Stimulated activated CD4-positive, alpha-beta T cell treated with anti-CD3 and anti-CD28 coated beads, Interleukin-15, amount 100 ng/mL, for 1 hour (primary cell): ENCODE measurements at places on chromosomes 5 and 9.

- DNase-seq: no peak
These were observed 162.0 kb downstream of the C9orf50 start for GRCh38 chr9:129458663-129459546.

DNA sequence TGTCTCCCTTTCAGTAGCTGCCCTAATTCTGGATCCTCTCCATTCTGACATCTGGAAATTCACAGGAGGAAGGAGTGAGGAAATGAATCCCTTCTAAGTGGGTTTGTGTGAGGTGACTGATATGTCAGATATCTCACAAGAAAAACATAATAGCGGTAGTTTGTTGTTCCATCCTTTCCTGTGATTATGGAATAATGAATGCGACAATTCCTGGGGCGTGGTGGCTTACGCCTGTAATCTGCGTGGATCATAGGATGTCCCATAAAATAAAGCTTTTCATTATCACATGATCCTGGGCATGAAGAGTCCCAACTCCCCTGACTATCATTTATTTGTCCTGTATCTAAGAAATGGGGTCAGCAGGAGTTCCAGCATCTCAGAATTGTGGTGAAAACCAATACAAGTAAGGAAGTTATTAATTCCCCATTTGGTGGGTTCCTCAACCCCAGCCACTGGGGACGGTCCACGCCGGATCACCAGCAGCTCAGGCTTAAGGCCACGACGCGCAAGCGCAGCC lies 375 bp upstream of the C5orf24 start:
- no peak for DNase-seq

DNA sequence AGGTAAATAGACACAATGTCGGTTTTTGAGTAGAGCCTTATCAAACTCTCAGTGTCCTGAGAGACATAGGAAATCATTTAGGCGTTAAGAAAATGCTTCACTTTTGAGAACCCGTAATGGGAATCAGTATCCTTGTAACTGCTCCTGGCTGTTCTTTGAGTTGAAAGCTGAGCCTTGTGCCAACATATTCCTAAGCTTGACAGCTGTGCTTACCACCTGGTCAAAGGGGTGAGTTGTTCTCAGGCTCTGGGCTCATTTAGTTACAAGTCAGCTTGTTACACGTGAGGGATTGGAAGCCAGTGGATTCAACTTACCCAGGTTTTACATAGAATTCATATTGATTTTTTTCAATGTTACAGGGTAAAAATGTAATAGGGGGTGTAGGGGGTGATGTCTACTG lies 145.9 kb downstream of the GABRB2 start:
- DNase-seq: no peak

- no peak for DNase-seq
These were observed 90.8 kb upstream of the EGFLAM start for GRCh38 chr5:38167562-38167996.

DNA sequence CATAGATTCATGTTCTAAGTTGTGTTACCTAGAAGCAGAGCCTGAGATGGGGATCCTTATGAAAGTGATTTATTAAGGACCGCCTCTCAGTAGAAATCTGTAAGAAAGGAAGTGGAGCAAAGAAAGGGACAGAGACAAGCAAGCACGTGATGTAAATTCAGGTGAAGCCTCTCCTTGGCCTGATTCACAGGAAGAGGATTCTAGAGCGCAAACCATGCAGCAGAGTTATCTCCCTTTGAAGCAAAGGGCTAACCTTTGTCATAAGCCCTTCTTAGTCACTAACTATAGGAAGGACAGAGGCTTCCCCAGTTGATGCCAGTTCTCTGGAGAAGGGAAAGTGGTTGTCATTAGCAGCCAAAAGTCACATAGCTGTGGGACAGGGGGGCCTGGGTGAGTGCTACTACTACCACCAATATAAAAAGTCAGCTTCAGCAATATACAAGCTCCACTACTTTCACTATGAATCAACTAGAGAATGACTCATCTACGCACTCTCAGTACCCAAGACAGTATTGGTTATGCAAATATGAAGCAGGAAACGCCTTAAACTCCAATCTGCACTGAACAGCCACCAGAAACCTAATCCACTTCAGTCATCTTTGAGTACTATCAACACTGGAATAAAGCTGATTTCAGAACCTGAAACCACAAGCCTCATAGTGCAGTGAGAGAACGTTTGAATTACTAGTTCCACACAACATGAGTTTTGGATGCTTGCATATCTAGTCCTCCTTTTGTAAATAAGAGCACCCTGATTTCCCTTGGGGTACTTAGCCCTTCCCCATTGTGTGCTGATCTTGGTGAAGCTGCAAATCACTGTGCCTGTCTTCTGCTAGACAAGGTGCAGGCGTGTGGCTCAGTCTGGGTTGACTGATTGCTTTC lies 162.7 kb downstream of the ZNF608 start:
- DNase-seq: no peak

DNA sequence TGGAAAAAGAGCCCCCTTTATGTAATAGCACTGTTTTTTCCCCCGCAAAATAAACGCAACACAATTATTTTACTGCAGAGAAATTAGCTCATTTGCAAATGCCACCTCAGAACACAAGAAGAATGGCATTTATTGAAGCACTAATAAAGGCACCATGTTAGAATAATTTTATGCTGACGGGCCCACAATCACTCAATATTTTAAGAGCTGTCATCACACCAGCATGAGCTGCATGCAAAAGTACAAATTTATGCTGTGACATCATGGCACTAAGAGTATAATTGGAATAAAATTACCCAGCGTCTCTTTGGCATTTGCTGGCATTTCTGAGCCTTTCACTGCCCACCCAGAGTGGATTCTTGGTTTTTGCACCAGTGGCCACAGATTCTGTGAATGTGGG lies 364.6 kb downstream of the TLE4 start:
- DNase-seq: no peak
